ENCODE measurements at places on chromosomes 7 and 10. TPM values are rescaled to one million over a fixed set of nuclear protein-coding genes. Genes with fewer than 3 reads are reported as not detected.

DNA sequence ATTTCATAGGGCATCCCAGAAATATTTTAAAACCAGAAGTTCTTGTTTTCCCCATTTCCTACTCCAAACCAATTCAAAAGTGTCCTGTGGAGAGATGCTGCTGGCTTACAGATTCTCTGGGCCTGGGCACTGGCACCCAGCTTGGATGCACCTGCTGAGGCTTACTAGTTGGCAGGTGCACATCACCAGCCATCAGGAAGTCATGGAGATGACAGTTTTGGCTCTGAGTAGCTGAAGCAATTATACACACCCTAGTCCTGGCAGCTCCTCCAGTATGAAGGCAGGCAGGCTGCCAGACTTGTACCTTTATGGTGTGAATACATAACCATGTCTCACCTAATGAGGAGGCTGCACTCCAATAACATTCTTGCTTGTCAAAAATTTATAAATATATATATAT is 276.6 kb upstream of the GHITM start:
- DNase-seq, result no peak

- no peak for DNase-seq
These were observed 26.0 kb downstream of the PRSS2 start for GRCh38 chr7:142796501-142797390.

DNA sequence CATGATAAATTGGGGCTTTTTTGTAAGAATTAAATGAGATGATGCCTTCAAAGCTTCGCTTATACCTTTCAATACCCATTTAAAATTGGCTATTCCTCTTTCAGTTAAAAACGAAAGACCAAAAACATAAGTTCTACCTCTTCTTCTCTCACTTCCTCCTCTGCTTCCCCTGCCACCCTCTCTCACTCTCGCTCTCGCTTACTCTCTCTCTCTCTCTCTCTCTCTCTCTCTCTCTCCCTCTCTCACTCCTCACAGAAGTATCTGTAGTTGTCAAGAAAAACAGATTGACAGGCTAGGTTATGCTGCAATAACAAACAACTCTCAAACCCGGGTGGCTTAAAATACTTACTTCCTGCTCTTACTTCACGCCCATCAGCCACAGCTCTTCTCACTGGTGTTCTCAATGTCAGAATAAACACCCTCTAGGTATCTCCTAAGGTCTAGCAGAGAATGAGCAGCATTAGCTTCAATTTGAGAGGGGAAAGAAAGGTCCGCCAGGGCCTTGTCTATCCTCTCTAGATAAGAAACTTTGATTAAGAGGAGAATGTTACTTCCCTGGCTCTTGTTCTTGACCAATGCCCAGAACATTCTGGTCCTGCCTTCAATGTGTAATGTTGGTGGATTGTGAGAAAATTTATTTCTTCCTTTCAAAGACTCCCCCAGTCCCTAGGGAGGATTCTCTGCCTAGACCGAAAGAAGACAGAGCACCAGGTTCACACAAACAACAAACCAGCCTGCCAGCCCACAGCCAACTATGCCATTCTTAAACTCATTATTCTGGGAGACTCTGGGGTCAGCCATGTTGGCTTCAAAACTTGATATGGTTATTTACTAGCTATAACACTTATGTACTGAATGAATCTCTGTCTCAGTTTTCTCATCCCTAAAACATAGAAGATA is 1028.7 kb downstream of the XPNPEP1 start:
- DNase-seq, result no peak

GRCh38 chr10:49833168-49833567 is 71.0 kb upstream of the OGDHL start:
- DNase-seq, result no peak

- DNase-seq, result no peak
These were observed 28.0 kb upstream of the IKZF1 start for GRCh38 chr7:50276483-50276882.

- no peak for DNase-seq
These were observed 164.3 kb downstream of the BUB3 start for GRCh38 chr10:123318516-123318915.

CRYGN gene
- under 0.01 TPM for total RNA-seq

GRCh38 chr7:5429857-5430611 is 6.4 kb upstream of the TNRC18 start:
- no peak for DNase-seq

- no peak for DNase-seq
These were observed 16.1 kb upstream of the JMJD1C start for GRCh38 chr10:63481815-63482421.

CLEC2L gene
- 0.05 TPM for total RNA-seq

GRCh38 chr7:138625084-138625848 is 75.9 kb downstream of the SVOPL start:
- no peak for DNase-seq

- DNase-seq, result no peak
These were observed 10.7 kb downstream of the GOT1 start for GRCh38 chr10:99419688-99420087.

- DNase-seq, result no peak
These were observed 45.9 kb upstream of the TMEM72 start for GRCh38 chr10:44865289-44865671.

GRCh38 chr7:154871928-154872750 is 130.8 kb downstream of the PAXIP1 start:
- DNase-seq, result no peak

DNA sequence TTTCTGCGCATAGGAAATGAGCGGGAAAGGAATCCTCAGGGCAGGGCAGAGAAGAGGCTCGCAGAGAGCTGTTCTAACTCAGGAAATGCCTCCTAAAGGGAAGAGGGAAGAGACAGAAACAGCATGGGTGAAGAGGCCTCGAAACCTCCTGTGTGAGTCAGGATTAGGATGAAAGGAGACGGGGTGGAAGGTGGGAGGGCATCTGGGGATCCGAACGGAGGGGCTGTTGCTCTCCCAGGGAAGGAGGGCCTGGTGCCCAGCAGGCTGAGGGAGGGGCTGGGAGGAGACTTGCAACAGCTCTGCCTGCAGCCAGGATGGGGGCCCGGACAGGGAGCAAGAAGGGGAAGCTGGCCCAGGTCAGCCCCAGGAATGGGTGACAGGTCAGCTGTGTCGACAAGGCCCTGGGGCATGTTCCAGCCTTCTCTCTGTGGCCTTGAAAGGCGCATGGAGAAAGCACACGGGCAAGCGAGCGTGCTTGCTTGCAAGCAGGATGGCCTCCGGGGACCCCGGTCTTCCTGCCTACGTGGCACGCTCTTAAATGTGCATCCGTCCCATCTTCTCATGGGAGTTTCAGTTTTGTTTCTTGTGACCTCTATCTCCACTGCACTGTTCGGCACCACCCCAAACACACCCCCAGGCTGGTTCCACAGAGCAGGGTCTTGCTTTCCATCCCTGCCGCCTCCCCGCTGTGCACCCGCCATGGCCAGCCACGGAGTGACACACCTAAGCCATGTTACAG is 63.5 kb downstream of the HIPK2 start:
- no peak for DNase-seq

TNS3 gene
- 27.8 TPM for total RNA-seq

GRCh38 chr7:23349484-23350157 is 50.5 kb downstream of the MALSU1 start:
- DNase-seq, result no peak

GRM3 gene
- total RNA-seq, result 0.09 TPM

TMEM270 gene
- total RNA-seq, result not detected

- no peak for DNase-seq
These were observed 307.7 kb upstream of the FZD8 start for GRCh38 chr10:35949811-35950211.

DNA sequence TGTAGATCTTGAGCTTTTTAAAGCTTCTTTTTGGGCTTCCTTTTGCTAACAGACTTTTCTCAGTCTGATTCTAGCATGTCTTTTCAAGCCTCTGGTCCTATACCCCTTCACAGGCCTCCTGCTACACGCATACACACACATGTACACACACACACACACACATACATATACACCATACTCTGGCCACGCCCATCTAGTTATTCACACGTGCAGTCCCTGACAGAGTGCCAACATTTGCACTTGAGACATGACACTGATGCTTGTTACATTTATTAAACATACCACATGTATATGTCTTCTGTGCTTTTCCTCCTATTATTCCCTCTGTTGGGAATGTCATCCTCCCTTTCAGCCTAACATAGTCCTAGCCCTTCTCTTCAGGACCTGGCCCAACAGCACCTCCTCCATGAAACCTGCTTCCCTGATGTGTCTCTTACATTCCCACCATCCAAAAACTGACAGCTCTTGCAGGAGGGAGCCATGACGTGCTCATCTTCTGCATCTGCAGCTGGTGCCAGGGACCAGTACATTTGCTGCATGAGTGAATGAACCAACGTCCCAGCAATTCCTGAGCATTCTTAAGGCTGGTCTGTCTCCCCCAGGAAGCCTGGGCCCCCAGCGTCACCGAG is 222.1 kb downstream of the ARHGAP12 start:
- no peak for DNase-seq

GRCh38 chr7:74043523-74043951 is 15.6 kb downstream of the ELN start:
- no peak for DNase-seq

DNA sequence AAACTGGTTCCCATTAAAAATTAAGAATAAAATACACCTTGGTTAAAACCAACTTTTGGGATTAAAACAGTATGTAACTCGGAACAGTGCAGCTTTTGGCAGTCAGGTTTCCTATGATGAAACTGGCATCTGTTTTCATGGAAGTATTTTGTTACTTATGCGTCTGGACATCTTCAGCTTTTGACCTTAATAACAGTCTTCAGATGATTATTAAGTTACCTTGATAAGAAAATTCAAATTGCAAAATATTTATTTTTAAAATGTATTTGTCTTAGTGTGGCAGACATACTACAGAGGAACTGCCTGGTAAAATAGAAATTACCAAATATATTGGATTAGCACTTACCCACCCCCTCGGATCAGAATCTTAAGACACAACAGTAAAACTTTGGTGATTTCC is 100.0 kb downstream of the ITGB8 start:
- no peak for DNase-seq

- DNase-seq, result no peak
These were observed 44.7 kb upstream of the MTURN start for GRCh38 chr7:30090111-30090510.

DNA sequence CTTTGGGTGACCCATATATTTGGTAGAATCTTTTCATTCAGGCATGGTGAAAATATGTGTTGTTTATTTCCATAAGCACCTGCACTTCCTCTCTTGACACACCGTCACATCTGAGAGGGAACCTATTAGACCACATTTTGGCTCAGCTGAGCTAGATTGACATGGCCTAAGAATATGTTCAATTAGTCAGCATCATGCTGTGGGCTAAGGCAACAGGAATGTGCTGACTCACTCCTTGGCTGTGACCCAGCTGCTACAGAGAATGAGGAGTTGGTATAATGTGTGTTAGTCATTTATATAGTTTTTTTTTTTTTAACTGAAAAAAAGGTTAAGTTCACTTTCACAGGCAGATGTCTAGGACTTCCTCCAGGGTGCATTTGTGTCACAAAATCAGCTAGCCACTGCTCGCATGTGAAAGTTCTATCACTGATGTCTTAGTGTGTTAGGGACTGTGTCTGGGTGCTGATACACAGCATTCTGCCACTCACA is 180.6 kb downstream of the SEMA3E start:
- DNase-seq, result no peak

ADARB2 gene
- 0.70 TPM for total RNA-seq

LRIT1 gene
- not detected for total RNA-seq

DNA sequence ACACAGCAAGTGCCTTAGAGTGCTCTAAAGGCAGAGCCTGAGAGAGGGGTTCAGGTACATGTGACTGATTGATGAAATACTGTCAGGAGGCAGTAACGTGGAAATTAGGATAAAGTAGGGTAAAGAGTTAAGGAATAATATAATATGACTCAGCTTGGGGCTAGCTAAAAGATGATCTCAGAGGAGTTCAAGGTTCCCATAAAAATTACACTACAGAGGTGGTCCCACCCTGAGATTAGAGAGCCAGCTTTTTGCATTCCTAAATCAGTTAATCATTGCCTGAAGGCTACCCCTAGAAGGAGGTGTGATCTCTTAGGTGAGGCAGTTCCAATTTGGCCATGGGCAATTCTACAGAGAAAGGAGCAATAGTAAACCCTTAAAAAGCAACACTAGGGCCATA is 5.8 kb downstream of the LIPJ start:
- no peak for DNase-seq

ASB4 gene
- total RNA-seq, result 0.50 TPM

- DNase-seq, result no peak
These were observed 44.2 kb downstream of the ZCCHC24 start for GRCh38 chr10:79401015-79401921.

Data from liver (tissue), 10 donors.